ENCODE measurements at places on chromosomes 2 and 18.

DNA sequence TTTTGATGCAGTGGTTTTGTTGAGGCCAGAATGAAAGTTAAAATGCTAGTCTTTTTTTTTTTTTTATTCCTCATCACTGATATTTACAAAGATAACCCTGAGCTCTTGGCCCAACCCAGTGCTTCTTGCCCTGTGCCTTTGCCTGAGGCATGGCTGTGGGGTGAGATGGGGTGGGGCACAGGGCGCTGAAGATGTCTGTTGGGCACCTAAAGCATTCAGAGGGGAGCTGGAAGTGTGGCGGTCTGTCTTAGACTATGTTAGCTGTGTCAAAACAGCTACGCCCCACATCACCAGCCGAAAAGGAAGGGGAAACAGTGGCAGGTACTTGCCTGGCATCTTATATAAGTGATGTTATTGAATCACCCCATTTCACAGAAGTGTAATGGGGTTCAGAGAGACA lies 20.7 kb downstream of the TOGARAM2 start:
- no peak for DNase-seq

- no peak for DNase-seq
Measured at GRCh38 chr2:32882816-32883810, 63.6 kb upstream of the LTBP1 start.

- no peak for DNase-seq
Measured at GRCh38 chr2:167140767-167141166, 252.5 kb downstream of the XIRP2 start.

DNA sequence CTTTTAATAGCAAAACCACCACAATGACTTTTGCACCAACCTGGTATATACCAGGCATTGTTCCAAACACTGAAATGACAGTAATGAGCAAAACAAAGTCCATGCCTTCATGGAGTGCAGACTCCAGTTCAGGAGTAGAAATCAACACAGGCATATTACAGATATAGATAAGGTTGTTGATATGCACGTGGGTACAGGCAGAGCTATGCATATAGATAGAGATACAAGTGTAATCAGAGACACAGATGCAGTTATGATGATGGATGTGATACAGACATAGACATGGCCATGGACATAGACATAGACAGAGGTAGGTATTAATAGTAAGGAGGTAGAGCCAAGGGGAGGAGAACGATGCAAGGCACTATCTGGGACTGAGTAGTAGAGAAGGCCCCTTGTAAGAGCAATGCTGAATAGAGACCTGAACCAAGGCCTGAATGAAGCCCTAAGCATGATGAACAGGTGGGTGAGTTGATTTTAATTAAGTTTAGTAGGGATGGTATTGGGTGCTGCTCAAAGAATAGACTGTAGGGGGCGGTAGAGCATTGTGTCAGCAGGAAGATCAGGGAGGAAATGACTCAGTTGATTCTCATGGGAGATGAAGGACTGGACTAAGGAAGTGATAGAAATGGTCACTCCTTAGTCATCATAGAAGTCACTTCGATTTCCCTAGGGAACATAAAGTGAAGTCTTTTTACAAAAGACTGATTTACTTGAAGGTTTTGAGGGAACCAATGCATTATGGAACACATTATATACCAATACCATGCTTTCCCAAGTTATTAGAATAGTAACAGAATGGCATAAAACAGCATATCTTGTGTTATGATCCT lies 39.4 kb downstream of the CMPK2 start:
- DNase-seq, result no peak

DNA sequence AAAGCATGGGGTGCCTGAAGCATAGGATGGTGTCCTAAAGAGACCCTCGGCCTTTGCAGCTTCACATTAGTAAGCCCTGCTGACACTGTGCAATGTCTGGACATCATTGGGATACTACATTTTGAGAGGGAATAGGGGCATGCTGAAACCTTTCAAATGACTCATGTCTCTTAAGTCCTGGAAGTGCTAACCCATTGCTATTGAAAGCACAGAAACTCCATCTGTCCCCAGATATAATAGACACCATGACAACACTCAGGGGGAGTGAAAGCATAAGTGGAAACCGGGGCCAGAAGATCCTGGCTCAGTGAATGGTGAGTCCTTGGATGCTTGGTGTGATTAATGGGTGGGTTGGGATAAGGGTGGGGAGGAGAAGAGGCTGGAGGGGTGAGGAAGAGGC lies 595.5 kb upstream of the ID2 start:
- DNase-seq, result no peak

DNA sequence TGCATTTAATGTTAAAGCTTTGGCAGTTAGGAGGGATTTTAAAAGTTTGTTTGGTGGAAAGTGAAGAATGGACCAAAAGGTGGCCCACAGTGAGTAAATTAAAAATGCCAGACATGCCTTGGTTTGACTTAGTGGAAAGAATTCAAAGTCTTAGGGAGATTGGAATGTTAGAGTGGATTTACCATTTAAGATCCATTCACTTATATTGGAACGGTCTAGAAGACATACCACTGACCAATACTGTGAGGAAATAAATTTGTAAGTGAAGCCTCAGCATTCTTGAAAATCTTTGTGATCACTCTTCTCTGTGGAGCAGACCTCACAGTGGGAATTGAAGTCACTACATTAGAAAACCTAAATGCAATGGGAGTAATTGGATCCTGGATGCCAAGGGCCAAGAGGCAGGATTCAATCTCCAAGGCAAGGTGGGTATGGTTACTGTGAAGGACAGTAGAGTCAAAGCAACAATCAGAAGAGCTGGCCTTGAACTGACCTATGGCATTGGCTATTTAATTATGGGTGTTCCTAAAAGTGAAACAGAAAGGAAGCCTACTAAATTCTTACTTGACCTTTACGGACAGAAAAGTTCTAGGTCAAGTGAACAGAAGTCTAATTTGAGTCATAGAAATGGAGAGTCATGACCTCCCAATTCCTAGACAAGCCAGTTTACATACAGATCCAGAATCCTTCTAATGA lies 40.2 kb upstream of the VRK2 start:
- no peak for DNase-seq

DNA sequence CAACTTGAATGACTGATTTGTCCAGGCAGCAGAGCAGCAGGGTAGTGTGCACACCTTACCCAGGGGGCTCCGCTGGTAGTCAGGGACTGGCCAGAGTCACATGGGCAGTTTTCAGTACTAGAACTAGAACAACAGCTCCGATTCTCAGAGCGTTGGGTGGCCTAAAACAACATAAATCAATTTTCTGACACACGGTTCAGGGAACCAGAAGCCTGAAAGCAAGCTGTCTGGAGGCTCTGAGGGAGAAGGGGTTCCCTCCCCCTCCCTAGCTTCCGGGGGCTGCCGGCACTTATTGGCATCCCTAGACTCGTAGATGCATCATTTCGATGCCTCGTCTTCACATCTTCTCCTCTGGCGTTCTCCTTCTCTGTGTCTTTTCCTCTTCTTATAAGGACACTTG lies 13.4 kb upstream of the ITGB6 start:
- no peak for DNase-seq

GRCh38 chr2:232480201-232481190 lies 7.1 kb downstream of the ECEL1 start:
- no peak for DNase-seq

- DNase-seq, result peak; percentile 58
Measured at GRCh38 chr2:148021059-148021861, at the start of gene MBD5. MBD5 (plus strand) TSS chr2:148021091.

GRCh38 chr18:10285283-10285640 lies 169.2 kb upstream of the APCDD1 start:
- DNase-seq, result no peak

DNA sequence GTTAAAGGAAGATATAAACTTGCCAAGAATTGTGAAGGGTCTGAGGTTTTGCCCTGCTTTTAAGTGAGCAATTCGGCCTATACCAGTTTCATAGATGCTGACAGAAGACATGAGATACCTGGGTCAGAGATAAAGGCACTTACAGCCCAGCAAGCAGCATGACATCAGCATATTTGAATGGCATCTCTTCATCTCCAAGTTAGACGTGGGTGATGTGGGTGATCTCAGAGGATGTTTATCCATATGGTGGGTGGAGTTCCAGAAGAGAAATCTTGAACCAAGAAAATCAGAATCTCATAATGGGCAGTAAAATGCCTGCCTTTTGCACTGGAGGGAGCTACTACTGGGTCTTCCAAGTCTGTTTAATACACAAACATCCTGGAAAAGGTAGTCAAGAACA lies 44.7 kb downstream of the GYPC start:
- DNase-seq, result no peak

All from ascending aorta (tissue), 2 donors.